ENCODE measurements at places on chromosomes 16 and 17.

DNA sequence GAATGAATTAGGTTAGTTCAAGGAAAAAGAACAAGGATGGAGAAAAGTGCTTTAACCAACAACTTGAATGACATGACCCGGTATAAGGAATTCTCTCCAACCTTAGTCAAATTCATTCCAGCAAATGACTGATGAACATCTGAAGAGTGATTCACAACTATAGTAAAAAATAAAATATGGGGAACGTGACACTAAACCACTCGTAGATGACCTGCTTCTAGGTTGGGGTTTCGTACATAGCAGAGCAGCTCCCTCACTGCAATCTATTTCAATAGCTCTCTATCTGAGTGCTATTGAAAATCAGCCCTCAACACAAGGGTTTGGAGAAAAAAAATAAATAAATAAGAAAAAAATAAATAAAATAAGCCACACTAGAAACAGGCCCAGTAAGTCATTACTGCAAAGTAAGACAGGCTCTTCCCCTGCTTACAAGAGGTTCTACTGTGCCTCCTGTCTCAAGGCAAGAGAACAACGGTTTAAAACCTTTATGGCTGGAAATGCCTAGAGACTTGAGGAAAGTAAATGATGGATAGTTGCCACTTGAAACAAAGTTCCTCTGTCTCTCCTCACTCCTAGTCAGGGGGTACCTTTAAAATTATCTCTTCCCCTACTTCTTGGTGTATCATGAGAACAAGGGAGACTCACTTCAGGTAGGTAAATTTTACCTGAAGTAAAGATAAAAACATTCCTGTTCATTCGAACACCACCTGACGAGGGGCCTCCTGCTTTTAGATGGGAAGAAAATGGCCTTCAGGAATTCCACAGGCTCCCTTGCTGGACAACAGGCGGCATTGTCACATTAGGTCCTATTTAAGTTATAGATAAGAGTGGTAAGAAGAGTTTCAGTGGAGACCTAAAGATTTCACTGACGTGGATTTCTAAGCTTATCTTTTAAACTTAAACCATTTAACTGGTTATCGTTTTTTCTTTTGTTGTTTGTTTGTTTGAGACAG is 20.5 kb downstream of the COG7 start:
- DNase-seq: no peak

GRCh38 chr16:23187341-23187740 is 4.8 kb downstream of the SCNN1G start:
- DNase-seq: no peak

DNA sequence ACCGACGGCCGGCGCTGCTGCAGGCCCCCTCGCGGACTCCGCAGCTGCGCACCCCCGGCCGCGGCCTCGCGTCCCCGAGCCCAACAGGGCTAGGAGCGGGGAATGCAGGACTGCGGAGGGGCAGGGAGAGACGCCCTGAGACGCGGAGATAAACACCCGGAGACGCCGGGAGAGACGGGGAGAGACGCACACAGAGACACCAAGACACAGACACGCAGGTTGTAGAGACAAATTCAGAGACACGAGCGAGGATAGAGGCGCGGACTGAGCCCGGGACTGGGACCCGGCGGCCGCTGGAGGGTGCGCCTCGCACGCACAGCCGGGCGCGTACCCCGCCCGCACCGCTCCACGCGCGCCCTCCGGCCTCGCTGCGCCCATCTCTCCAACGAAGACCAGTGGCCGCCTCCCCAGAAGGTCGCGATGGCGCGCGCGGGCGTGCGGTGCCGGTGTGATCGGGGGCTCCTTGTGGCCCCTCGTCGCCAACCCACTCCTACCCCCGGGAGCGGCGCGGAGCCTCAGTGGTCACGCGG is 902 bp downstream of the STAC2 start:
- no peak for DNase-seq

DNA sequence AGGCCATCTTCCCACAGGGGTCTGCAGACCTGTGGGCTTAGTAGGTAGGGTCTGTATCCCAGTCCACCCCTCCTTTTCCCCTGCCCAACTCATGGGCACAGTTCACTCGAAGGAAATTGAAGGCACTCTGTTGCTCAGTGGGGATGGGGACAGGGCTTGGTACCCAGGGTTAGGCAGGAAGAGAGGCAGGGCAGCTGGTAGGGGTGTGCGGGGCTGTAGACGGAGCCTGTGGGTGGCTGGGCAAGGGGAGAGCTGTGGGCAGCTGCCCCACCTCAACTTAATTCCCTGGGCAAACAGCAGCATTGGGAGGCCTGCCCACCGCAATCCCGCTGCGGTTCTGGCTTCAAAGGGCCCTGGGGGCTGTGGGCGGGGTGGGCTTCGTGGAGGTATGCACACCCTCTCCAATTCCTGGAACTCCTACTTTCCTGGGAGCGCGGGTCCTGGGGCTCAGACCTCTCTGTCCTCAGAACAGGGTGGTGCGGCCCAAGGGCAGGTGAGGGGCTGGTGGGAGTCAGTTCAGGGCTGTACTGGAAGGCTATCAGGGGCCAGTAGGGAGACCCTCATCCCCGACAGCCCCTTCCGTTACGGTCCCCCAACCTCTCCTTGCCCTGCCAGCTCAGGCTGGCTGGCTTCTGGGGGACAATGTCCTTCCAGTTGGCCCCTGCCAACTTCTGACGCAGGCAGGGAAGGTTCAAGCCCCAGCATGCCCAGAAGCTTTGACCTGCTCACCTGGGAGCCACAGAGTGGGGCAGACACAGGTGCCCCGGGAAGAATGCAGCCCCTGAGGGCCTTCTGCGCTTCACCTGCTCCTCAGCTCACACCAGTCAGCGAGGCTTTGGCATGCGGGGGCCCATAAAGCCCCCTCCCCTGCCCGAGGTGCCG is 9.1 kb downstream of the FOXJ1 start:
- DNase-seq: no peak

DNA sequence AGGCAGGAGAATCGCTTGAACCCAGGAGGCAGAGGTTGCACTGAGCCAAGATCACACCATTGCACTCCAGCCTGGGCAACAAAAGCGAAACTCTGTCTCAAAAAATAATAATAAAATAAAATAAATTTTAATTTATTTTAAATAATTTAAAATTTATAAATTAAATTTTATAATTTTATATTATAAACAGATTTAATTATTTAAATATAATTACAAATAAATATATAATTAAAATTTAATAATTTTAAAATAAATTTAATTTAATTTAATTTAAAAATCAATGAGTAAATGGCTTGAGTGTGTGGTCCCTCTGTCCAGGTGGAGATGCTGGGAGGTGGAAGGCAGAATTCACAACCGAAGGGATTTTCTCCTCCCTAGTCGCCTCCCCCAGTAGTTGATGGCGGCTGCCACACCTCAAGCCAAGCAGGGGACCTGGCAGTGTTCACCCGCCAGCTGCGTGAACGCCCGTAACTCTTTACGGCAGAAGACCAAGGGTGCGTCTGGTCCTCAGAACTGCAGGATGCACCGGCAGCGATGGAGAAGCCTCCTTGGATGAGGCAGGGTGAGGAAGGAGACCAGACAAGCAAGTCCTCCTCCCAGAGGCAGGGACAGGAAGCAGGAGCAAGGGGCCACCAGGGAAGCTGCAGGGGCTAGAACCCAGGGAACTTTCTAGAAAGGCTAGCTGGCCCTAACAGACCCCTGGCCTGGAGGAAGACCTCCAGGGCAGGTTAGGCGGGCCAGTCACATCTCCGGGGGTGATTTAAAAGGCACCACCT is 22.9 kb upstream of the KRT17 start:
- no peak for DNase-seq
